ENCODE measurements at places on chromosomes 11 and 22.

DNA sequence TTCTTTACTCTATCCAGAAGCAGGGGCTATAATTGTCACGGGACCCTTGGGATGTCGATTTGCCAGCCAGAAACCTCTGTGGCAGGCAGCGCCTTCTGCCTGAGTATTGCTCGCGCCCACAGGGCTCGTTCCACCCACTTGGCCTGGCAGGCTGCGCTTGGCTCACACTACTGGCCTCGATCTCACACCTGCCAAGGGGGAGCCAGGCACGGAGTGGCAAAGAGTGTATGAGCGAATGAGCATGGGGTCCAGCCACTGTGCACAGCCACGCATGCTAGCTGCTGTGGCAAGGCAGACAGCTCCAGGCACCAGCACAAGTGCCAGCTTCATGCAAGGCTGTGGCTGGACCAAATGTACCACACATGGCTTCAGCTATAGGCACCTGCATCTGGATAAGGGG, 599.8 kb downstream of the DLG2 start:
- no peak for DNase-seq

DNA sequence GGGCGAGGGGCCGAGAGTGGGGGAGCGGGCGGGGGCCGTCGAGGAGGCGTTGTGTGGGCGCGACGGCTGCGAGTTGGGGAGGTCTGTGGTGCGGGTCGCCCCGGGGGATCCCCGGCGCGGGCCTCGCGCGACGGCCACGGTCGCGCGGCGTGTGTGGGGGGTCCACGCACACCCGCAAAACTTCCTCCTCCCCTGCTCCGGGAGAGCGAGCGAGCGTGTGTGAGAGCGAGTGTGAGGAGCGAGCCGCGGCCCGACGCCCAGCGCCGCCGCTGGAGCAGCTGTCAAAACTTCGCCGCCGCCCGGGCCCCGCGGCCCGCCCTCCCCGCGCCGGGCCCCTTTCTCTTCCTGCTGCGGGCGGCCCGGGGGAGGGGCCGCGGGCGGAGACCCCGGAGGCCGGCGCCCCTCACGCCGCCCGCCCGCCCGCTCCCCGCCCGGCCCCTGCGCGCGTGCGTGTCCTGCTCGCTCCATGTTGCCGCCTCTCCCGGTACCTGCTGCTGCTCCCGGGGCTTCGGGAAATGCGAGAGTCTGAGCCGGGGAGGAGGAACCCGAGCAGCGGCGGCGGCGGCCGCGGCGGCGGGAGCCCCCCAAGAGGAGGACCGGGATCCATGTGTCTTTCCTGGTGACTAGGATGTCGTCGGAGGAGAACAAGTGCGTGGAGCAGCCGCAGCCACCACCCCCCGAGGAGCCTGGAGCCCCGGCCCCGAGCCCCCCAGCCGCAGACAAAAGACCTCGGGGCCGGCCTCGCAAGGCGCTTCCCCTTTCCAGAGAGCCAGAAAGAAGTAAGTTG, 9.0 kb upstream of the CCT8L2 start:
- DNase-seq = peak; percentile 47

DNA sequence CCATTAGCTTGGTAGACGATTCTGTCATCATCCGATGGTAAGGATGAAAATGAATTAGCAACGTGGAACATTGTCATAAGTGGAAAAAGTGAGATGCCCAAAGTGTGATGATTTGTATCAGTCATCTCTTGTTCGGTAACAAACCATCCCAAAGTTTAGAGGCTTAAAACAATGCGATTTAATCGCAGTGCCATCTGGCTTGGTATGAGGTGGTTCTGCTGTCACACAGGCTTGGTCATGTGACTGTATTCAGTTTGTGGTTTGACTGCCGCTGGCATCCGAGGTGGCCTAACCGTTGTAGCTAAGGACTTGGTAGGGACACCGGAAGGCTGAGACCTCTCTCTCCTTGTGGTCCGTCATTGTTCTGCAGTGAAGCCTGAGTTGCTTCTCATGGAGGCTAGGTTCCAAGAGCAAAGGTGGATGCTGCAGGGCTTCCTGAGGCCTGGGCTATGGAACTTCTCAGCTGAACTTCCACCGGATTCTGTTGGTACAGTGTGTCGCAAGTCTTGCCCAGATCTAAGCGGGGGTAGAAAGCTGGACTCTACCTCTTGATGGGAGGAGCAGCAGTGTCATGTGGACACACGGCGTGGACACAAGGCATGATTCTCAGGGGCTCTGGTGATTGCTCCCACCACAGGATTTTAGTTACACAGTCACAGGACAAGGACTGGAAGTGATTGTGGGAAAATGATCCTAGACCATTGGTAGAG, 36.3 kb downstream of the BCR start:
- no peak for DNase-seq

GRCh38 chr22:17949642-17950473, 74.5 kb downstream of the MICAL3 start:
- DNase-seq = no peak

GRCh38 chr11:78733031-78733430, 158.4 kb upstream of the NARS2 start:
- no peak for DNase-seq

- no peak for DNase-seq
These were observed 39.3 kb upstream of the PTPRJ start for GRCh38 chr11:47940904-47941649.

GRCh38 chr11:64339286-64339685, 718 bp upstream of the CCDC88B start:
- no peak for DNase-seq

- no peak for DNase-seq
These were observed 59.8 kb downstream of the TENM4 start for GRCh38 chr11:79381036-79381435.

- DNase-seq = no peak
These were observed 1.5 kb downstream of the TBC1D10A start for GRCh38 chr22:30325065-30325720.

DNA sequence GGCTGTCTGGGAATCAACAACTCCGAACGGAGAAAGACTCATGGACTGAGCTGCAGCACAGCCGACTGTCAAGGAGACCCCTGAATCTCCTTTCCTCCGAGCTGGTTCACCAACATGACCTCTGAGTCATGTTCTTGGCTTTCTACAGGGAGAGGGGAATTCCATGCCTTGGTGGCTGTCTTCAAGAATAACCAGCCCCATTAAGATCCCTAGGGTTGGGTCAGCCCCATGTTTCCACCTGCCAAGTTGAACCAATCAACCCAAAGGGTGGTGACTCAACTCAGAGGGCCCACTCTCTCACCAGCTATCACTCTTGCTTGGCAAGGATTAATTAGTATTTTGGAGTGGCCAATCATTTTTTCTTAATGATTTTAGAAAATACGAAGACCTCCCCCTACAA, 28.3 kb upstream of the IGSF22 start:
- DNase-seq = no peak

- no peak for DNase-seq
These were observed 163.3 kb downstream of the CRYBB2 start for GRCh38 chr22:25382762-25383161.

DNA sequence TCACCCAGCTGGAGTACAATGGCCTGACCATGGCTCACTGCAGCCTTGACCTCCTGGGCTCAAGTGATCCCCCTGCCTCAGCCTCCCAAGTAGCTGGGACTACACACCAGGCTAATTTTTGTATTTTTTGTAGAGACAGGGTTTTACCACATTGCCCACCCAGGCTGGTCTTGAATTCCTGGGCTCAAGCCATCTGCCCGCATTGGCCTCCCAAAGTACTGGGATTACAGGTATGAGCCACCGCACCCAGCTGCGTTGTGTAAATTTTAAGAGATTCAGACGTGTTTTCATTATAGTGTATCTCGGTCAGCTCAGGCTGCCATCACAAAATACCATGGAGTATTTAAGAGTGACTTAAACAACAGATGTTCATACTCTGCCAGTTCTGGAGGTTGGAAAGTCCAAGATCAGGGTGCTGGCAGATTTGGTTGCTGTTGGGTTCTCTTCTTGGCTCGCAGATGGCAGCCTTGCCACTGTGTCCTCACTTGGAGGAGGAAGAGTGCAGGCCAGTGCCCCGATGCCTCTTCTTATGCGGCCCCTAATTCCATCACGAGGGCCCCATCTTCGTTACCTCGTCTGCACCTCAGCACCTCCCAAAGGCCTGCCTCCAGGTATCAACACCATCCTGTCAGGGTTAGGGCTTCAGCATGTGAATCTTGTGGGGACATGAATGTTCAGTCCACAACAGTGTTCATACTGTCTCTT, 32.6 kb upstream of the PARVB start:
- no peak for DNase-seq

DNA sequence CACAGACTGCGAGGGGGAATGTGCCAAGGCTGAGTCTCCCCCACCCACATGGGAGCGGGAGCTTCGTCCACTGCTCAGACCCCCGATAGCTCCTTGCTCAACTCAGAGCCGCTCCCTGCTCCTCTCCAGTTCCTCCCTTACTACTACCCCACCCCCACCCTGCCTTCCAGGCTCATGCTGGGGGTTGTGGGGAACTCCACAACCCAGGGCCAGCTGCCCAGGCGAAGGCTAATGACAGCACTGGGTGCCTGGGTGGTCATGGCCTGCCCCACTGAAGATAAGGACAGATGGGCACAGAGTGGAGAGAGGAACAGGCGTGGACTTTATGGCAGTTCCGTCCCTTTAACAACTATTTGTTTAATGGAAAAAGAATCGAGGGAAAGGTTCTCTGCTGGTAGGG, 73.7 kb downstream of the PDE2A start:
- DNase-seq = no peak
